Kidney (tissue), 22 donors: ENCODE measurements at places on chromosomes 11 and 22. TPM values are rescaled to one million over a fixed set of nuclear protein-coding genes. Genes with fewer than 3 reads are reported as not detected.

The AMPD3 gene
- total RNA-seq: 16.5 TPM

The UPK3A gene
- not detected for total RNA-seq

The OR5J2 gene
- total RNA-seq: not detected

The TTC36 gene
- 1.1 TPM for total RNA-seq

The C11orf91 gene
- total RNA-seq: not detected

The GPHA2 gene
- not detected for total RNA-seq

GRCh38 chr22:33539902-33540751 lies 380.1 kb downstream of the LARGE1 start:
- DNase-seq: peak; percentile 87

DNA sequence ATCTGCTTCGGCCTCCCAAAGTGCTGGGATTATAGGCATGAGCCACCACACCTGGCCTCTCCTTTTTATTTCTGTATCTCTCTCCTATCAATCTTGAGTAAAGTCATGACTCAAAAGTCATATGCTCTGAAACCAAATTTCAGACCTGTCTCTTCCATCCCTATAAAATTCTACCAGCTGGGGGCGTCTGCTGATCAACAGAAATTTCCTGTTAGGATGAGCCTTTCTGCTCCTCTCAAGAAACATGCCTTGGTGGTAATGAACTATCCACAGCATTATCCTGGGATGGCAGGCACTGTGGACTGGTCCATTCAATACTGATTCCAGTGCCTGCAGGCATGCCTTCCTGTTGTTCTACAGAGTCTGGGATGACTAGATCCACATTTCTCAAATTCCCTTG lies 472.6 kb downstream of the NELL1 start:
- DNase-seq: no peak

- peak; percentile 83 for DNase-seq
Observed at GRCh38 chr11:79439886-79440570, 802 bp downstream of the TENM4 start.

DNA sequence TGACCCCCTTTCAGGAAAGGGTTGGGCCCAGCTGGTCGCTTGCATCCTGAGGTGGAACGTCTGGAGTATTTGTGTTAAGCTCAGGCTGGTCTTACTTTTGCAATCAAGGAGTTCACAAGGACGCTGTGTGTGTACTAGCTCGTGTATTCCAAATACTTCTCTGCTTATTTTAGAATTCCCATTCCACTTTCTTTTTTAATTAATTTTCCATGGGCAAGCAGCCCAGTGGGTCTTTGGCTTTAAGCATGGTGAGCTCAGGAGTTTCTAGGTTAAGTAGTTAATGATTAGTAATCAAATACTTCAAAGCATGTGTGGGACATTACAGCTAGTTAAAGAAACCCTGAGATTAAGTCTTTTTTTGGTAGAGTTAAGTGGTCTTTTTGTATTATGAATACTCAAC lies 68.6 kb downstream of the CSNK2A3 start:
- DNase-seq: peak; percentile 68

- no peak for DNase-seq
Observed at GRCh38 chr11:123168241-123168640, 26.8 kb downstream of the CLMP start.

- DNase-seq: no peak
Observed at GRCh38 chr11:80109031-80109430, 668.2 kb upstream of the TENM4 start.

GRCh38 chr11:75867778-75868374 lies 52.9 kb downstream of the UVRAG start:
- no peak for DNase-seq

DNA sequence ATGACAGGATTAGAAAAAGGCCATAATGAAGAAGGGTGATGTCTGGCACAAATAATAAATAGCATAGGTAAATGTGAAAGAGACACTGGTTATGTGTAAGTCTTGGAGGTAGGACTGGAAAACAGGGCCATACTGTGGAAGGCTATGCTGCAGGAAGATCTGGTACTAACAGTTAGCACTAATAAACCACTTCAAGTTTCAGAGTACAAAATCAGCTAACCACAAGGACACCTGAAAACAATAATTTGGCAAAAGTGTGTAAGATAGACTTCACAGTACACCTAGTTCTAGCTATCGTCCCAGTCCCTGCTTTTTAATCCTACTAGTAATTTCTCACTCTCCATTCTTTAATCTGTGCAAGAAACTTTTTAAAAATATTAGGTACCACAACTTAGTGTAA lies 44.3 kb downstream of the CWF19L2 start:
- no peak for DNase-seq

DNA sequence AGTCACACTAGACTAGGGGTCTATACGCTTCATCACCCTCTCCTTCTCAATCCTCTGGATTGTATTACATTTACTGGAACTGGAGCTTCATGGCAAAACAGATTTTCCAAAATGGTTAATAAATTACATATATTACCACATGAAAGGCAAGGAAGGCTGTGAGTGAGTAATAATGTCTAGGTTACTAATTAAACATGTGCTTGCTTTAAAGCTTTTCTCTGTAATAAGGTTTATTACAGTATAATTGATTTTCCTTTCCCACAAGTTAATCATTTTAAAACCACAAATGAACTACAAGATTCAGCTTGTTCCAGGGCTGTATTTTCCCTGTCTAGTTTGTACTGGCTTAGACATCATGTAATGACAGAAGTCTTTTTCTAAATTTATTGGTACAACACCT lies 25.6 kb downstream of the MMP13 start:
- peak; percentile 91 for DNase-seq

GRCh38 chr11:9112075-9112474 lies 20.7 kb upstream of the SCUBE2 start:
- DNase-seq: no peak
